NCI-H1105 treated with DMSO at 0.1 percent for 48 hours (cell line): ENCODE measurements at places on chromosomes 12 and 14.

DNA sequence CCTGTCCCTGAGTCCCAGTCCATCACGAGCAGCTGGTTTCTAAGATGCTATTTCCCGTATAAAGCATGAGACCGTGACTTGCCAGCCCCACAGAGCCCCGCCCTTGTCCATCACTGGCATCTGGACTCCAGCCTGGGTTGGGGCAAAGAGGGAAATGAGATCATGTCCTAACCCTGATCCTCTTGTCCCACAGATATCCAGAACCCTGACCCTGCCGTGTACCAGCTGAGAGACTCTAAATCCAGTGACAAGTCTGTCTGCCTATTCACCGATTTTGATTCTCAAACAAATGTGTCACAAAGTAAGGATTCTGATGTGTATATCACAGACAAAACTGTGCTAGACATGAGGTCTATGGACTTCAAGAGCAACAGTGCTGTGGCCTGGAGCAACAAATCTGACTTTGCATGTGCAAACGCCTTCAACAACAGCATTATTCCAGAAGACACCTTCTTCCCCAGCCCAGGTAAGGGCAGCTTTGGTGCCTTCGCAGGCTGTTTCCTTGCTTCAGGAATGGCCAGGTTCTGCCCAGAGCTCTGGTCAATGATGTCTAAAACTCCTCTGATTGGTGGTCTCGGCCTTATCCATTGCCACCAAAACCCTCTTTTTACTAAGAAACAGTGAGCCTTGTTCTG lies 41.6 kb downstream of the DAD1 start:
- DNase-seq: no peak

DNA sequence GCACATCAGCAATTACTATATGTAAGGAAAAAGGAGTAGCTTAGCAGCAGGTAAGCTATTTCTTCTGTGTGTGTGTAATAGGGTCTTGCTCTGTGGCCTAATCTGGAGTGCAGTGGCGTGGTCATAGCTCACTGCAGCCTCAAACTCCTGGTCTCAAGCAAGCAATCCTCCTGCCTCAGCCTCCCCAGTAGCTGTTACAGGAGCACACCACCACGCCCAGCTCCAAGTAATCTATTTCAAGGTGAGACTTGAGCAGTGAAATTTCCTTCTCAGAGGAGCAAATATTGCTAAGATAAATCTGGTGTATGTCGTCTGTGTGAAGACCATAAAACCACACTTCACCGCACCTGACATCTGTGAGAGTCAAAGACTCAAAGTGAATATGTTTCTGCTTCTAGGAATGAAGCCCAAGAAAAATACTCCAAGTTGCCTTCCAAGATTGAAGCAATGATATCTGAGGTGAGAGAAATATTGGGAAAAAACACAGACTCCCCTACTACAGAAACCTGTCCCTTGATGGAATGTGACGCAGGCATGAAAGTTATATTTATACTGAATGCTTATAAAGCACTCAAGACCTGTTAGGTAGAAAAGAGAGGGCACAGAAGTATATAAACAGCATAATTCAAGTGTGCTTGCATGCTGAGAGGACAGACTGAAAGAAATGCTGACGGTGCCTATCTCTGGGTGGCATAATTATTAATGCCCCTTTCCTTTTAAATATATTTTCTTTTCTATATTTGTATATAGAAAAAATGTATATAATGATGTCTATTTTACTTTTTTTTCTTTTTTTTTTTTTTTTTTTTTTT lies 2.5 kb upstream of the SELPLG start:
- no peak for DNase-seq

DNA sequence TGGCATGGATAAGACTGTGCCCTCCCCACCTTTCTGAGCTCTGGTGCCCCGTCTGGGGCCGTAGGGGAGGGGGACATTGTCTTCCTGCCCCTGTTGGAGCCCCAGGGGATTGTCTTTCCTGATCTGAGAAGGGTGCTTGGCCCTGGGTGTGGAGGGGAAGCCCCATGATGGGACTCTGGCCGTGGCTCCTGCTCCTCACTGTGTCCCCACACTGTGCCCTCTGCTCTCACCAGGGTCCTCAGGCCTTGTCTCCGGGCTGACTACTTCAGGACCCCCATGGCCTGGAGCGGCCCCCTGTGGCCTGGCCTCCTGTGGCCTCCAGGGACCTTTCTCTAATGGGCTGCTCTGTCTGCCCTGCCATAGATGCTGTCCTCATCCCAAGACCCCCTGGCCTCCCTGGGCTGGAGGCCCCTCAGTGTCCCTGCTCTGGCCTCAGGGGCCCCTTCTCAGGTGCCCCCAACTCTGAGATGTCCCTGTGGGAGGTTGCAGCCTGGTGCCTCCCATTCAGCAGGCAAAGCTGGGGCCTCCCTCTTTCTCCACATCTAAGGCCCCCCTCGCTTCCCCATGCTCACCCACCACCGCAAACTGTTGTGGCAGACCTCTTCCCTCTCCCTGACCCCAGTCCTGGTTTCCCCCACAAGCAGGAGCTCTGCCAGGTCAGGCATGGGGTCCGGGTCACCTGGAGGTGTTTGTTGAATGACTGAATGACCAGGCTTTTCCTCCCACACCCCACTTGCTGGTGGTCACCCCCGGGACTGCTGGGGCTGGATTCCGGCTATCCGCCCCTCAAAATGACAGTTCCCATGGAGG lies 4.0 kb downstream of the KIF26A start:
- DNase-seq: no peak

GRCh38 chr14:22549981-22550673 lies 38.9 kb downstream of the DAD1 start:
- no peak for DNase-seq

- DNase-seq: peak; percentile 36
Measured at GRCh38 chr14:85528080-85528896, 1.7 kb upstream of the FLRT2 start.

DNA sequence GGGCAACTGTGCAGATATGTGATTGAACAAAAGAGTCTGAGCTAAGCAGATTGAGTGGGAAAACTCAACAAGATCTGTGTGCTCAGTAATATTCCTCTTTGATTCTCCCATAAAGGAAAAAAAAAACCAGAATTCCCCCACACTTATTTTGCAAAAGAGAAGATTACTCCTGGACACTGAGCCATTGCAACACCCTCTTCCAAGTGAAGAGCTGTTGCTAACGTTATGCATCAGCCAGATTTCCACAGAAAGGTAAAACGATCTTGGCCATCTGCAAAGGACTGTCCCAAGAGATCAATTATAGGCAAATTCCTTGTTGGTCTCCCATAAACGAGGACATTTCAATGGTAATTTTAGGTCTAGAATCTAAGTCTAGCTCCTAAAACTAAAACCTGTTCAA lies 587.7 kb downstream of the C12orf50 start:
- no peak for DNase-seq

DNA sequence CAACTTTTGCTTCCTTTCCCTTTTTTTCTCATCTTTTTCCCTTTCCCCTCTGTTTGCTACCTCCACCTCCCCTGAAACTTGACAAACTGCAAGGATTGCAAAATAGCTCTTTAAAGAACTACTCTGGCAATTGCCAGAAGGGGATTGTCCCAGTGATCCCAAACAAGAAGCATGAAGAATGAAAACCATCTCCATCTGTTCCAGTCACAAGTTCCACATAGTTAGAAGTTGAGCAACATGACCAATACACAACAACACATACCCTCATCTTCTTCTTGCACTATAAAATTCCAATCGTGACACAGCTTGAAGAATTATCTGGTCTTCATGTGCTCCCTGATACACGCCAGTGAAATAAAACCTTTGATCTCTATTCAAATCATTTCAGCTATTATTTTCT lies 93.7 kb upstream of the USP15 start:
- no peak for DNase-seq

DNA sequence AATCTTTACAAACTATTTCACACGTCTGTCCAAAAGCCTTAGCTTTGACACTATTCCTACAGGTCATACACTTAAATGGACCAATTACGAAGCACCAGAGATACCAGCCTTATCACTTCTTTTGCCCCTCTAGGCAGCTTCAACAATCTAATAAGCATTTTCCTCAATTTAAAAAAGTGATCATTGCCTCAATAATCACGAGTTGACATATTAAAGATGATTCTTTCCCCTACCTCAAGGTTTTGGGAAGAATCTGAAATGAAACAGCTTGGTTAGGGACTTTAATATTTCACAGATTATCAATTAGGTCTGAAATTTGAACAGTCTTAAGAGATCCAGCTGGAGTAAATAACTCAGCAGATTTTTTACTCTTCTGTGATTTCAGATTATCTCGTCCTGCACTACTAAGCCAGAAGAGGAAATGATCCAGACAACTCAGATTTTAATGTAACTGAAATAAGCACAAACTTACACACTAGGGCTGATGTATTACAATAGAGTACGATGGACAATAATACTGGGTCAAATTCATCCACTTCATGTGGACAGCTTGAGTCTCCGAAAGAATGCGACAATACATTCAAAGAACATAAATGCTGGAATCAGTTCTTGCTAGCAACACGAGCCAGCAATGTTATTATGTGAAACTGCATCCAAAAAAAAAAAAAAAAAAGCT lies 15.9 kb downstream of the UBE2N start:
- no peak for DNase-seq

DNA sequence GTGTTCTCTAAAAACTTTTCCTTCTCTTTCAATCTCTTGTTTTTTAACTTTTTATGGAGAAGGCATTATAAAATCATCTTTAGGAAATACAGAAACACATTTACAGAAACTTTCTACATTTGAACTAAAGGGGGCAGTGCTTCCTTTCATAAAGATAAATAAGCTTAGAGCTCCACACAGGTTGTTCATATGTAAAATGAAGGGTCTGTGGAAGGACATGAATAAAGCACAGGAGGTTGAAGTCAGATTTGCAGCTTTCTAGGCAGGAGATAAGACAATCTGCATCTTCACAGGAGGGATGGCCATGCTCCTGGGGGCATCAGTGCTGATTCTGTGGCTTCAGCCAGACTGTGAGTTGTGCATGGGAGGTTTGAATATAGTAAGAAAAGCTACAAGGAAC lies 426.0 kb downstream of the DAD1 start:
- DNase-seq: peak; percentile 8

GRCh38 chr12:67515679-67516340 lies 132.7 kb upstream of the DYRK2 start:
- peak; percentile 66 for DNase-seq

DNA sequence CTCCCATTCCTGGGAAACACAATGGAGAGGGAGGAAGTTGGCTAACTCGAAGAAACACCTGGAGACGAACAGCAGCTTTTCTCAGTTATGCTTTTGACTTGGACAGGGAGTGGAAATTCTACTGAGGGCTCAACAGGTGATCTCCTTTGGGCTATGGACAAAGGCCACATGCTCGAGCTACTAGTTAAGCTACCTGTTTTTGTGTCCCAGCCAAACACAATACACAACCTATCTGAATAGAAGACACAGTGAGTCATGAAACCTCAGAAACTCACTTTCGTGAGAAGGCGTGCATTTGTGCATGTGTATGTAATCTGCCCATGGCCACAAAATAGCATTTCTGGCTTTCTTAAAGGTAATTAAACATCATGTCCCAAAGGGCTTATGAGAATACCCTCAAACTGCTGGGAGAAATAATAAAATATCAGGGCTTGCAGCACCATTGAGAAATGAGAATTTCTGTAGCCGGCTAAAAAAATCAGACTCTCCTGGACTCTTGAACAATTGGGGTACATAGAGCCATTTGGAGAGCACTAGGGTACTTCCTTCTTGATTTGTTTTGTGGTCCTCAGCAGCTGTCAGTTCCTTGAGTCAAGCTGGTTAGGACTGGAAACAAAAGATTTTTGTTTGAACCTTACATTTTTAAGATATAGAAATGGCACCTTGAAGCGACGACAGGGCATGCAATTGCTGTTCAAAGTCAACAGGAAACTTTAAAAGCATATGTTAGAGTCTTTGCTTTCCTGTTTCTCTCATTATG lies 85.5 kb upstream of the PTHLH start:
- DNase-seq: no peak

DNA sequence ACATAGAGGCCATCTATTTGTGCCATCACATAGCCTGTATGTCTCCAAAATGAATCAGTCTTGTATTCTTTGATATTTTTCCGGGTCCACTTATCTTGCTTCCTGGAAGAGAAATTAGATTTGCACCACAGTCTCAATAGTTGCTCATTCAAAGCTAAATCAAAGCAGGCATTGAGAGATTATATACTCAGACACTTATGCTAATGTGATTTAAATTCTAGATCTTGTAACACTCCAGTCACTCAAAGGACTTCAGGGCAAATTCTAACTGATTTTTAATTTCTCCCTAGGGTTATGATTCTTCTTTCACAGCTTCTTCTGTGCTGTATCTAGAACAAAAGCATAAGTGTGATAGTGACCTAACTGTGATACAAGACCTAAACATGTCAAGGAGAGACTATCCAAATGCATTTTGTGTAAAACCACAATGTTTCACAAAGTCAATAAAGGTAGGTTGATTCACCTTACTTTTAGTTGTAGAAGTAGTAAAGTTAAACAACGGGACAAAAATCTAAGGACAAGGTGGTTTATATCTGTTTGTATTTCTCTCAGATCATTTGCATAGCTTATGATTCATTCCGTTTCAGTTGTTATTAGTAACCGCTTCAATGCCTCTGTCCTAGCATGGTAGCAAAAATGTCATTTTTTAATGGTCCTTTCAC lies 26.8 kb downstream of the PLBD1 start:
- DNase-seq: no peak

GRCh38 chr14:67986131-67986841 lies 166.7 kb downstream of the RAD51B start:
- DNase-seq: no peak

GRCh38 chr12:14654842-14655241 lies 41.6 kb downstream of the GUCY2C start:
- DNase-seq: no peak

DNA sequence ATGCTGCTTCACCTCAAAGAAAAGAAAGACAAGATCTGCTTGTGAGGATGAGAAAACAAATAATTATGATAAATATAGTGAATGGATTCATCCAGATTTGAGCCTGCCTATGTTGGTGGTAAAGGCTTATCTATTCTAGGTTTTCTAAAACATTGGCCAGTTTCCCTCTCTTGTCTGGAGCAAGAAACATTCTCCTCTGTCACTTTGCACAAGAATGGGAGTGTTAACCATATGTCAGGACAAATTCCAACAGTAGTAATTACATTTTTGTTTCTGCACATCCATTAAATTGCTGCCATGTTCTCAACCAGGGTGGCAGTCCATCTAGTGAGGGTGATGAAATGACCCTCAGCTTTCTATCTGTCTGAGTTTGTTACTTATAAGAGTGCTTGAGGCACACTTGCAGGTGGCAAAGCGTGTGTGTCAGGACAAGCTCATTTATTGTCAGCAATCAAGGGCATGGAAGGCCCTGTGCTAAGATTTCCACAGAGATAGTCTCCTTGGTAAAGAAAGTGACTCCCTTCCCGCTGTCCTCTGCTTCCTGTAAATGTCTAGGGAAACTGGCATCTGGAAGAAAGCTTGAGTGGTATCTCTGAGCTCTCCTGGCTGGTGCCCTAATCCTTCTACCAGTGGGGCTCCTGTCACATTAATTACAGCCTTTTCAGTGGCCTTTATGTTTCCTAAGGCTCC lies 502.1 kb upstream of the FLRT2 start:
- DNase-seq: no peak

- DNase-seq: no peak
Measured at GRCh38 chr12:15691388-15691787, 97.8 kb downstream of the EPS8 start.

- no peak for DNase-seq
Measured at GRCh38 chr14:65780566-65780965, 368.0 kb downstream of the FUT8 start.

- no peak for DNase-seq
Measured at GRCh38 chr14:35254736-35255135, 37.4 kb upstream of the PSMA6 start.
